ENCODE measurements at places on chromosomes 11 and 22.
A peak's percentile ranks its signal among the peaks of the same experiment; 100 is the strongest.

DNA sequence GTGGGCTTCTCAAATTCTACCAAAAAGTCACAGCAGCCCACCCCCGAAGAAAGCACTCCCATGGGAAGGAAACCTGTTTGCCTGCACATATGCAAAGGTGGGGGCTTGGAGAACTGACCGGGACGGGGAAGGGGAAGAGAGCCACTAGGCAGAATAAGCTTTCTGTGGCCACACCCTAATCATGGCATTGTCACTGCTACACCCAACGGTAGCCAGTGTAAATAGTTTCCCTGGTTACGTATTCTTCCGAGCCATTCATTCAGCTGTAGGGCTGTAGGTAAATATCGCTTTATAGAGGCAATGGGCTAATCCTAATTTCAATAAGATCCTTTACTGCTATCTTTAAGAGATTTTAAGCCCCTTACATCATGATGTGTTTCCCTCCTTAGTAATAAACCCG is 61.7 kb downstream of the PRDM11 start:
- ATAC-seq: peak; percentile 72

- ATAC-seq: no peak
Measured at GRCh38 chr11:99803501-99803900, 782.8 kb downstream of the CNTN5 start.

- ATAC-seq: peak; percentile 96
Measured at GRCh38 chr11:116109228-116109627, 605.0 kb upstream of the CADM1 start.

GRCh38 chr11:20303391-20303965 is 60.0 kb upstream of the HTATIP2 start:
- no peak for ATAC-seq

DNA sequence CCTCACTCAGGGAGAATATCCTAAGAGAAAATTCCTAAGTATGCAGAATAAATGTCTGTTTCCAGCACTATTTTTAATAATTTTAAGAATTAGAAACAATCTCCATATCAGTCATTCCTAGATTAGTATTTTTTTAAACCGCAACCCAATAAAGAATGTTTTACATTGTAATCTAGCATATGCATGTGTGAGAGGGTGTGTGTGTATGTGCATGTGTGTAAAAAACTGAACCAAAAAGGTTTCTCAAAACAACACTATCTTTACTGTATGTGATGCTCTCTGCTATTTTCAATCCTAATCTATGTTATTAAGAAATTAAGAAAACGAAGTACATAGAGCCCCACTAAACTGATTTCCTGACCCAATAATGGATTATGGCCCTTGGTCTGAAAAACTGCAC is 90.6 kb upstream of the AKIP1 start:
- peak; percentile 71 for ATAC-seq

- ATAC-seq: no peak
Measured at GRCh38 chr11:65917077-65917433, 1.8 kb downstream of the C11orf68 start.

- ATAC-seq: no peak
Measured at GRCh38 chr22:48662476-48663135, 1165.1 kb downstream of the BRD1 start.

DNA sequence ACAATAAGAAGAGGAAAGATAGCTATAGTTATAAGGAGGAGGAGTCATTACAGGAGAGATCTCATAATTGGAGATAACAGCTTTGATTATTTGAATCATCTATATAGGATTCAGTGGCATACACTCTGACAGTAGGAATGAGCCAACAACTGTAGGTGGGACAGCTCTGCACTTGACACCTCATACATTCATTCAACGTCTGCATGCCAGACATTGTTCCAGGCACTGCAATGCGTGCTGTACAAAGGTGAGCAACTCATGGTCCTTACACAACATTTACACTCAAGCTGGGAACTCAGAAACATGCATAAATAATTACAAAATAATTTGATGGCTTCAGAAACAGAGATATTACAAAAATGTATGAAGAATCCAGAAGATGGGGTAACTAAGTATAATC is 154.3 kb downstream of the MSANTD4 start:
- no peak for ATAC-seq

- ATAC-seq: peak; percentile 99
Measured at GRCh38 chr11:1772270-1773130, 8.8 kb upstream of the CTSD start.

- ATAC-seq: peak; percentile 30
Measured at GRCh38 chr11:130131961-130132850, 27.4 kb upstream of the ST14 start.

- no peak for ATAC-seq
Measured at GRCh38 chr22:44360668-44361381, 48.1 kb upstream of the SHISAL1 start.

- ATAC-seq: no peak
Measured at GRCh38 chr22:39283322-39284141, 35.9 kb downstream of the RPL3 start.

- ATAC-seq: peak; percentile 58
Measured at GRCh38 chr11:10139143-10139542, 154.9 kb downstream of the SBF2 start.

DNA sequence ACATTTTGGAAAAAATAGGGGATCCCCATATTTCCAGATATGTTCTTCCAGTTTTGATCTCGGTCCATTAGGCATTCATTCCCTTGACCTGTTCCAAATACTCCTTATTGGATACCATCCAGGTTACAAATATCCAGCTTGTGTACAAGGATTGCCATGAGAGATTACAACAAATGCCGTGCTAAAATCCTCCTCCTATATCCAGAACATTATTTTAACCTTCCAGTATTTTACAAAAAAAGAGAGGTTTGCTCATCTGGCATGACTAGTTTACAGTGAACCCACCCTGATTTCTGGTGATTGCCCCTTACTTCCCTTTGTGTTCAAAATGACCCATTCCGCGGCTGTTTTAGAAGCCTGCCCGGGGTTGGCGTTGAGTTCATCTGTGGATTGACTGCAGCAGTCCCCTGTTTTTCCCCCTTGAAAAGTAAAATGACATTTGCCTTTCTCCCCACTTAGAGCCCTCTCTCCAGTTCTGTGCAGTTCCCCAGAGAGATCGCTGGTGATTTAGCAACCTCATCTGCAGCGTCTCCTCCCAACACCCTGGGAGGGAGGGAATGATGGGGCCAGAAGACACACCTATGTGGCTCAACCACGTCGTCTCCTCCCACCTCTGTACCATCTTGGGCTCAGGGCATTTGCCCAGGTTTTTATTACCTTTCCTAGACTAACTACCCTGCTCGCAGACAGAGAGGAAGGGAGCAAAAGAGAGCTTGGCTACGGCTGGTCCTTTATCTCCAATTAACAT is 73.6 kb downstream of the DSCAML1 start:
- no peak for ATAC-seq

DNA sequence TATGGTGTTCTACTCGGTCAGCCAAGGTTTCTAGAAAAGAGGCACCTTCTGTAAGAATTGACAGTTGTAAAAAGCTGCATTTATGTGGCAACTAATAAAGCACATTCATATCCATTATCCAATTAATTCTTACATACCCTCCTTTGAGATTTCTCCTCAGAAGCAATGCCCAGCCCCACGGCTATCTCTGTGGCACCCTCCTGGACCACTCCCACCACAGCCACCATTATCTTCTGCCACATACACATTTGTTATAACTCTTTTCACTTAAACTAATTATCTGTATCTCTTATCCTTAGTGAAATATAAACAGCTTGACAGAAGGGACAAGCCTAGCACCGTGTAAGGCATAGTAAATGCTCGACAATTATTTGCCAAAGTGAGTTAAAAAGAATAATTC is 48.5 kb downstream of the PAK1 start:
- ATAC-seq: no peak

GRCh38 chr11:106644824-106645223 is 373.5 kb downstream of the GUCY1A2 start:
- ATAC-seq: no peak

- peak; percentile 81 for ATAC-seq
Measured at GRCh38 chr11:36253238-36253637, 36.0 kb downstream of the COMMD9 start.

DNA sequence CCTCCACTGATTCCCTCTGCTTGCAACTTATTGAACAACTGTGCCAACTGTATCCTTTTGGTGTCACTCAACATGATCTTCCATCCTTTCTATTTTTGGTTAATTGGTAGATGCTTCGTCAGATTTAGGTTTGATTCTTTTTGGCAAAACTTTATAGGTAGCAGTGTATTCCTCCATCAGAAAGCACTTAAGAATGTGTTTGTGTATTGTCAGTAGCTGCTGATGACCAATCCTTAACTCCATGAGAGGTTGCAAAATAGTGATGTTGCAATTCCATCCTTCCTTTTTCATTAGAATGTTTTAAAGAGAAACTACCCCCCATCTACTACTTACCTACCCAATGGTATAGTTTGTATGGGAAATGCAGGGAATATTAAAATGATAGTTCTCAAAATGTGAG is 22.1 kb downstream of the FAM76B start:
- ATAC-seq: no peak

- ATAC-seq: no peak
Measured at GRCh38 chr22:38954414-38955043, 2.9 kb upstream of the APOBEC3A start.

- ATAC-seq: no peak
Measured at GRCh38 chr22:50624347-50625130, 3.4 kb downstream of the ARSA start.

- no peak for ATAC-seq
Measured at GRCh38 chr11:57167125-57167846, 14.5 kb upstream of the LRRC55 start.

- ATAC-seq: no peak
Measured at GRCh38 chr11:43576320-43576802, 104.2 kb upstream of the HSD17B12 start.

DNA sequence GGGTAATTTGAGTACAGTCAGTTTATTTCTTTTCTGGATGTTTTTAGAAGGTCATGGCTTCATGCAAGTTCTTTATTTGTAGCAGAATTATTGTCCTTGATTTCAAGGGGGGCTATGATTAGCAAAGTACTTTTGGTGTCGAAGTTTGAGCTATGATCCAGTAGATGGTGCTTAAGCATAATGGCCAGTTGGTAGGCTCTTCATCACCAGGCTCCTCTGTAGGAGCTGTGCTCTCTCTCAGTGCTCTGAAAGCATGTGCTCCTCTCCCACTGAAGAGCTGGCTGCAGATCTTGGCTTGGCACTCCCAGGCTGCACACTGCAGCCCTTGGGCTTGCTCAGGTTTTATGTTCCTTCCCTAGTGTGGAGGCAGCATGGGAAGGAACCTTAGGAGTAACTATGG is 852.7 kb downstream of the LUZP2 start:
- no peak for ATAC-seq

DNA sequence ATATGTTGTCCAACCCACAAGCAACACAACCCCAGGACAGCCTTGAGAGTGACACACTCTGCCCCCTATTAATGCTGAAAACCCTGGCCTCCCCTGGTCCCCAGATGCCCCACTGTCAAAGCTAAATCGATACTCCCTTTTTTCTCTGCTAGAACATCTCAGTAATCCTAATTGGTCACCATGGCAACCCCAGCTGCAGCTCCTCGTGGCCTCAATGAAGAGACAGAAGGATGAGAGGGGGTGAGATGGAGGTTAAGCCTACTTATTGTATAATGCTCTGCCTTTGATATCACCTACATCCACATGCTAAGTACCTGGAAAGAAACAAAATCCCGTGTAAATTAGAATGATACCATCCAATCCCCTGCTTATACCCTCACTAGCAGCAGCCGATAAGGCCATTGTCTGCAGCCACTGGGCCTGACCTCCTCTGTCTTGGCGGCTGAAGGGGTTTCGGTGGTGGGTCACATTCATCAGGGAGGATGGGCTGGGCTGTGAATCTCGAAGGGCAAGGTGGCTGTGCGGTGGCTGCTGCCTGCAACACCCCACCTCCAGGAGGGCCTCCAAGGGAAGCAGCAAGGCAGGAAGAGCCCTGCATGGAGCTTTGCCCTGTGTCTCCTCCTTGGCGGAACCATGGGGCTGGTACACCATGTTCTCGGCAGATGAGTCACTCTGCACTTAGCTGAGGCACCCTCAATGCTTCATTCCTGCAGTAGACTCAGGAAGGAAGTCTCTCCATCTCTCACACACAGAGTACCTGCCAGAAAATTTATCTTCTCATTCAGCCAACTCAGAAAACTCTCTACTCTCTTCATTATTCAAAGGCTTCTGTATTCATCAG is 399.5 kb downstream of the BUD13 start:
- peak; percentile 75 for ATAC-seq

DNA sequence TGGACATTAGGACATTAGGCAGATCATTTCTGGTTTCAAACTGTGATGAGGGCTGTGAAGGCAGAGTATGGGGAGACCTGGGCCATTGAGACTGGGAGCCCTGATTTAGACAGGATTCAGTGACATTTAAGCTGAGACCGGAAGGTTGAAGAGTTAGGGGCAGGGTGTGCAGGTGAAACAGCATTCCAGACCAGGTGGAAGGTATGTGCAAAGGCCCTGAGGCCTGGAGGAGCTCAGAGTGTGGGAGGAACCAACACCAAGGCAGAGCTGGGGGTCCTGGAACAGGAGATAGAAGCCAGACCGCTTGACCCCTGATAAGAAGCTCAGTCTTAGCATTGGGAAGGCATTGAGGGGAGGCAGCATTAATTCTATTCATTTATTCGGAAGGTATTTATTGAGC is 32.5 kb downstream of the ZC3H7B start:
- ATAC-seq: no peak

- ATAC-seq: peak; percentile 59
Measured at GRCh38 chr11:92941676-92942571, 27.5 kb upstream of the MTNR1B start.

Measured in motor neuron (in vitro differentiated cells).